NCI-H82 (cell line): ENCODE measurements at places on chromosomes 2 and 18.

DNA sequence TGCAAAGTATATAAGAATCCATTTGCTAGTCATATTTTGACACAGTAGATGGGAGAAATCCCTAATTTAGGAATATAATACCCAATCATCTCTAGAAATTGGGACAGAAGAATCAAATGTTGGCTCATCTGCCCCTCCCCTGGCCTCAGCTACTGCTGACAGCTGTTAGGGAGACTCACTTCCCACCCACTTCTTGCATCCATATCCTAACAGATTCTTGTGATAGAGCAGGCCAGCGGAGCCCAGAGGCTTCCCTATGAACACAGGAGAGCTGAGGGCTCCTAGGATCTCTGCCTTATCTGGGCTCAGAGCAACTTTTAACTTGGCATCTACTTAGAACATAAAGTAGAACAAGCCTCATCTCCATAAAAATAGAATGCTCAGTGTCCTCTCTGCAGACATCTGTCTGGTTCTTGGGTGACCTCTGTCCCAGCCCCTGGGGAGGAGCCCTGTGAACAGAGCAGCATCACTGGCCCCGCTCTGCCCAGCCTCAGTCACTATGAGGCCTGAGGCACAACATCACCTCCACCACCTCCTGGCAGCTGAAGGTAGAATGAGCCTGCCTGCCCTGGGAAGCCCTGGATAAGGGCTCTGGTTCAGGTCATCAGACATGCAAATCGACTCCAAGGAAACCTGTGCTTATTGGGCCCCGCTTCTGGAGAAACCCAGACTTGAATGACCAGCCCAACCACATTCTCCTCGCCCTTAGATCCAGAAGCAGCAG lies 229.7 kb downstream of the ANKRD36B start:
- DNase-seq, result no peak

DNA sequence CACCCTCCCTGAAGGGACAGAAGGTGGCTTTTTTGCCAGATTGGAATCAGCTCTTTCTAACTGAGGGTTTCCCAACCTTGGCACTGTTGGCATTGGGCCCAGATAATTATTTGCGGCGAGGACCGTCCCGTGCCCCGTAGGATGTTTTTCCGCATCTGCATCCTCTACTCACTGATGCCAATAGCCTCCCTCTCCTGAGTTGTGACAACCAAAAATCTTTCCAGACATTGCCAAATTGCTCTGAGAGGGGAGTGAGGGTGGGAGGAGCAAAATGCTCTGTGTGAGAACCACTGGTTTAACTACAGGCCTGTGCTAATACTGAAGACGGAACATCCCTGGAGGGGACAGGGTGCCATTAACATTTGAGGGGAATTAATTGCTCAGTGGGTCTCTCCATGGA lies 33.6 kb upstream of the GLI2 start:
- DNase-seq, result no peak

DNA sequence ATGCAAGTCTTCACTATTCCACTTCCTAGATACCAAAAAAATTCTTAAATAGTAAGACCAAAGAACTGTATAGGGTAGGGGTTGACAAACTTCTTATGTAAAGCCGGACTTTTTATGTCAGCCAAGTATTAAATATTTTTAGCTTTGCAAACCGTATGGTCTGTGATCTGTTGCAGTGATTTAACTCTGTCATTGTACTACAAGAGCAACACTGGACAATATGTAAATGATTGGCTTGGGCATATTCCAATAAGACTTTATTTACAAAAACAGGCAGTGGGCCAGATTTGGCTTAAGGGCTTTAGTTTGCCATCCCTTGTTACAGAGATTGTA lies 48.0 kb downstream of the MGAT5 start:
- no peak for DNase-seq

GRCh38 chr2:157339965-157340655 lies 14.5 kb upstream of the ERMN start:
- no peak for DNase-seq

GRCh38 chr18:46273861-46274260 lies 169.7 kb downstream of the HAUS1 start:
- DNase-seq, result no peak

GRCh38 chr2:236643480-236643879 lies 73.9 kb downstream of the ACKR3 start:
- no peak for DNase-seq

GRCh38 chr18:23397907-23398306 lies 55.2 kb upstream of the RIOK3 start:
- DNase-seq, result no peak
